SK-N-SH (cell line): ENCODE measurements at places on chromosomes 6 and 20. TPM values are rescaled to one million over a fixed set of nuclear protein-coding genes. Genes with fewer than 3 reads are reported as not detected.

Gene OPRL1
- 1.7 and 1.8 TPM in 2 replicates for polyA plus RNA-seq

- peak; percentile 31 for DNase-seq
Observed at GRCh38 chr6:105077596-105078385, 102.0 kb downstream of the POPDC3 start.

GRCh38 chr6:65787787-65788186, 80.8 kb upstream of the EYS start:
- peak; percentile 7 for DNase-seq

Gene TCP11
- 0.05 and 0.16 TPM in 2 replicates for polyA plus RNA-seq

DNA sequence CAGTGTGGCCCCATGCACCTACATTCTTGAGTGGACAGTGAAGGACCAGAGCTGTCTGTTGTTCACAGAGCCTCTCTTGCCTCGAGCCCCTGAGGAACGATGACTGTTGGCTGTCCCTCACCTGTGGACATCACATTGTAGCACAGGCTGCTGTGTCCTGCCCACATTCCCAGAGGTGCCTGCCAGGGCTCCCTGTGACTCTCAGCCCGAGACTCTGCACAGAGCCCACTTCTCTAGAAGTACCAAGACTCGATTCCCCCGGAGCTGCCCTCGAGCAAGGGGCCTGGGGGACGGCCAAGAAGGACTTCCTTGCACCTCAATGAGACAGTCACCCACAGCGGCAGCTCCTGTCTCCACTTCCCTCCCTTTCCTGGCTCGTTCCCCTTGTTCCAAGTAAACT, 28.6 kb upstream of the DLGAP4 start:
- no peak for DNase-seq

DNA sequence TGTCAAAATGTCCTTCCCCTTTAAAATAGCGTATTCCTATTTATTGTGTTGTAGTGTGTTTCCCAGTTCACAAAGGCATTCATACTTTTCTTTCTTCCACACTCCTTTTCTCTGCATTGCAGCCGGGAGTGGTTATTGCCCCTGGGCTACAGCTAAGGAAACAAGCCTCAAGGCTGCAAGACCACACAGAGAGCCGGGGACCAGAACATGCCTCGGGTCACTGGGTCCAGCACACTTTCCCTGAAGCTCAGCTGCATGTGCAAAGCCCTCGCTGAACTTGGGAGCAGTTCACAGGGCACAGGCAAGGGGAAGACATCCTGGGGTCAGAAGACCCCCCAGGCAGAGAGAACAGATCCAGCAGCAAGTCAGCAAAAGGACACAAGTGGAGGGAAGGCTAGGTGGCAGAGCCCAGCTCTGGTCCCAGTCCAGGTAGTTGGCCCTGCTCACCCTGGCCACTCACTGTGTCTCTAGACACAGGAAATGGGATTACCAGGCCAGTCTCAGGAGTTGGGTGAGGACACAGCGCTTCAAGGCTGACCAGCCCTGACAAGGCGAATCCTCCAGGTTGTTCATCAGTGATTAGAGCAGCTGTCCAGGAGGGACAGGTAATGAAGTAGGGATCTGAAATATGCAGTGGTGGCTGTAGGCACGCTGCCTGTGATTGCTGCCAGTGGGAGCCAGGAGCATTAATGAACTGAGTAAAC, 118.2 kb downstream of the CD83 start:
- DNase-seq, result no peak

Gene PLCB4
- polyA plus RNA-seq, result 5.5 and 7.0 TPM in 2 replicates

DNA sequence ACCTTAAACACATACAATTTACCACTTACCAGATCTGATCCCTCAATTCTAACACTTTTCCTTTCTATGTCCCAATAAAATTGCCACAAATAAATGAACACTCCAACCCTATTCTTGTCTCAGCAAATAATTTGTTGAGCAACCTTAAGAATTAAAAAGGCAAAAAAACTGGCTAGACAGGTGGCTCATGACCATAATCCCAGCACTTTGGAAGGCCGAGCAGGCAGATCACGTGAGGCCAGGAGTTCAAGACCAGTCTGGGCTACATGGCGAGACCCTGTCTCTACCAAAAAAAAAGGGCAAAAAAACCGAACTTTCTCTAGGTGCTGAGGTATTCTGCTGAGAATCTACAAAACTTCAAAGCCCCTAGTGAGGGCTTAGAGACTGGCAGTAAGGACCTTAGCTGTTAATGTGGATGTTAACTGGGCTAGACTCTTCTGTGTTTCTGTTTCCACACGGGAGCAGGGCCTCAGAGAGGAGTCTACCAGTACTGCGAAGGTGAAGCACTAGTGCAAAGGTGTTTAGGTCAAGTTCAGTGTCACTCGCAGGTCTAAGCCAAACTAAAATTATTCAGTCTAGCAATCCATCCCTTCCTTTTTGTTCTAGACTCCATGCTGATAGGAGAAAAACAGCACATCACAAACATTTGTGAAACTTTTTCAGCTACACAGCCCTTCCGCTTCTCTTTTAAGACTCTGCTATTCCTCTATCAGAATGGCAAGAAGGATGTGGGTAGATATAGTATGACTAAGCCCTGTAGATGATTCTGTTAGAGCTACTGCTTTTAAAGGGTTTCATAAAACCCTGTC, 2.6 kb downstream of the FASTKD5 start:
- no peak for DNase-seq

GRCh38 chr6:149899486-149899885, 1.6 kb upstream of the RAET1E start:
- DNase-seq, result no peak

Gene SEL1L2
- 0.15 TPM in 1 of 2 replicates, not detected in the other for polyA plus RNA-seq

DNA sequence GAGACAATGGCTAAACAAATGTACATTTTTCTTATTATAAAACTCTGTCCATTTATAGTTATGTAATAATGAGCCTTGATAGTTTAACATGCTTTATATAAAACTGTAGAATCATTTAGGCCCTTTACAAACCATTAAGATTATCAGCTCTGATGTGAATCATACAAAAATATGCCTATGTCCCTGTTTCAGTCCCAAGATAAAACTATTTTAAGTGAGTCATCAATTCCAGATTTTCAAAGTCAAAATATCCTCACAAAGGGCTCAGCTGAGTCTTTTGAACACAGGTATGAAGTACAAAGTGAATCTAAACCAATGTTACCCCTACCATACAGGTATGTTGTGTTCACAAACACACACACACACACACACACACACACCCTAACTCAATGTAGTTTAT, 88.0 kb downstream of the PTPRK start:
- DNase-seq, result no peak

- DNase-seq, result no peak
Observed at GRCh38 chr6:125197795-125198269, 44.3 kb downstream of the TPD52L1 start.

DNA sequence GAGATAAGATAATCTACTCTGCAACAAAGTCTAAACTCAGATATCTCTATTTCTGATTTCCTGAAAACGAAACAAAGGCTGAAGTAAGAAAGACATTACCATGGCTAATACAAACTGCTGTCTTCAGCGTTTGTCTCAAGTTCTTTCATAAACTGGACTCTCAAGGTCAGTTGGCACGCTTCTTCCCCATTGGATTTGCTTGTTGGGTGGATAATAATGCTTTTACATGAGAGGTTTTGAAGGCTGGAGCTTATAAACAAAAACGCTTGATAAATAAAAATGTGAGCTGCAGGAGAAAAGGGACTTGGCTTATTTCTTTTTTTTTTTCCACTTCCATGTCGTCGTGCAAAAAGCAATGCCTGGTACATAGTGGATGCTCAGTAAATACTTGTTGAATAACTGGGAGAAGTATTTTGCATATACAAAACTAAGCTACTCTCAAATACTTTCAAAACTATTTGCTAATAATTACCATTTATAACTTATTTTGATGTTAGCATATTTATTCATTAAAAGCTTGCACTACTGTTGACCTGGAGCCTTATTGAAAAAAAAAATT, 65.7 kb upstream of the EEF1A1 start:
- DNase-seq, result no peak

GRCh38 chr6:43706788-43707187, 19.2 kb upstream of the MRPS18A start:
- DNase-seq, result no peak

DNA sequence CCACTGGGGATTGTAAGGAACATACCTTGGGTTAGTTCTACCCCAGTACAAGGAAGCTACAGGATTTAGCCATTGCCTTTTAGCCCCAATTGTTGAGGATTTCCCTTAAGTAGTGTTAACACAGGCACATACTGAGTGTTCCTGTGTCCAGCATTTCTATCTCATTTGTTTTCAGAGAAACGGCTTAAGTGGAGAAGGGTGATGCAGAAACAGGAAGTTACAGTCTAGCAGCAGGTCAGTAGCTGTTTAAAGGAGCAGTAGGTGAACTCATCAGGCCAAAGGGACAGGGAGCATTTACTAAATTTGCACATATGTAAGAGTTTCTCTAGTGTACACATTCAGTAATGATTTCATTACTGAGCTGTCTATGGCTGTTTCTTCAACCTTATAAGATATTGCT, 644.2 kb upstream of the GJE1 start:
- no peak for DNase-seq
